ENCODE measurements at places on chromosomes 1 and 21. TPM values are rescaled to one million over a fixed set of nuclear protein-coding genes. Genes with fewer than 3 reads are reported as not detected.

GRCh38 chr1:12436817-12437599 is 181.0 kb downstream of the DHRS3 start:
- peaks cover 37% of the 10 kb centered on the region for H3K4me1 ChIP-seq
- no peak for DNase-seq
- no peak overlapping the region for H3K27ac ChIP-seq

GRCh38 chr1:158554352-158554751 is at the start of gene OR6Y1:
TSS of gene OR6Y1 (minus strand) at chr1:158554405. CDS start at chr1:158548105, 6,300 bp downstream.
- no peaks in the 10 kb centered on the region for H3K27me3 ChIP-seq
- no peak within 1 kb of the TSS for H3K4me3 ChIP-seq
- DNase-seq = no peak
- H3K36me3 ChIP-seq = no peaks in the 10 kb centered on the region
- no peak within 1 kb of the TSS for H3K27ac ChIP-seq
- H3K4me1 ChIP-seq = no peaks in the 10 kb centered on the region

DNA sequence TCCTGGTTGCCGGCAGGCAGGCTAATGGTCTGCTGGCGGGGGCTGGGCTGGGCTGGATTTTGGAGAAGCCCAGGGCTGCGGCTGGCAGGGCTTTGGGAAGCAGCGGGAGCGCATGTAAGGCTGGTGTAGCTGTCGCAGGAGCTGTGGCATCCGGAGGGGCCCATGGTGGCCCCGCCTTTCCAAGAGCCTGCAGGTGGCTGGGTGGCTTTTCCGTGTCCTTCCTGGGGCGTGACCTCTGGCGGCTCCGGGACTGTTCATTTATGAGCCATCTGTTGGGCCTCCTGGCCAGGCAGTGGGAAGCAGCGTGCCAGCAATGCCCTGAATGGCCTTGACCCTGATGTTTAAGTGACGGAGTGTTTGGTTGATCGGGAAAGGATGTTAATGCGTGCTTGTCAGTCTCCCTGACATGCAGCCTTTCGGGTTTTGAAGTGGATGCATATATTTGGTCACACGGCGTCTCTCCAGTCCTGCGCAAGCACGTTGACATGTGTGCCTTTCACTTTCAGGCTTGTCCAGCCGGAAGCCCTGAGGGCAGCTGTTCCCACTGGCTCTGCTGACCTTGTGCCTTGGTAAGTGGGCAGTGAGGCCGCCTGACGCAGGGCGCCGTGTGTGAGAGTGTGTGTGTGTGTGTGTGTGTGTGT is 38.5 kb downstream of the AGPAT3 start:
- peak; percentile 23 for DNase-seq
- no peak overlapping the region for H3K27ac ChIP-seq
- peaks cover 54% of the 10 kb centered on the region for H3K36me3 ChIP-seq
- H3K27me3 ChIP-seq = no peaks in the 10 kb centered on the region
- no peak overlapping the region for H3K4me3 ChIP-seq

GRCh38 chr1:29281571-29281970 is 45.2 kb downstream of the PTPRU start:
- no peak overlapping the region for H3K27ac ChIP-seq
- no peaks in the 10 kb centered on the region for H3K27me3 ChIP-seq
- H3K4me1 ChIP-seq = peaks cover 2% of the 10 kb centered on the region
- H3K4me3 ChIP-seq = no peak overlapping the region
- peaks cover 14% of the 10 kb centered on the region for H3K36me3 ChIP-seq

GRCh38 chr1:206699626-206700025 is 14.9 kb downstream of the MAPKAPK2 start:
- no peak overlapping the region for H3K4me3 ChIP-seq
- H3K36me3 ChIP-seq = peaks cover 23% of the 10 kb centered on the region
- H3K4me1 ChIP-seq = peaks cover 9% of the 10 kb centered on the region
- H3K27me3 ChIP-seq = no peaks in the 10 kb centered on the region
- no peak overlapping the region for H3K27ac ChIP-seq

LCE1C gene
- not detected for polyA plus RNA-seq

CDC14A gene
- 15.7 TPM for polyA plus RNA-seq

SPRR2A gene
- not detected for polyA plus RNA-seq

DNA sequence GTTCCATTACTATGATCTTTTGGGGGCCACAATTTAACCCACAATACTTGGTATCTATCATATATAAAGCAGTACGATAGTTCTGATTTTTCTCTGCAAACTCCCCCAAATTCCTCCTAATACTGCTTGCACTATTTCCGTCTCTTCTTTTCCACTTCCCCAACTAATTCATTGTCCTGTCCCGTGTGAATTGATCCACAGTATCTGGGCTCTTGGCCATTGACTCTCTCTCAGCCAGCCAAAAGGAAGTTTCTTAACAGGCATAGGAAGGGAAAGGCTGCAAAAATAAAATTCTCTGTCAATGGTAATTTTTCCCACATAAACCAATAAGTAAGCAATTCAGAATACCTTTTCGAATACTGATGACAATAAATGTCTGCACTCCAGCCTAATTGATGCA is 91.7 kb upstream of the DSCAM start:
- DNase-seq = no peak
- H3K27ac ChIP-seq = no peak overlapping the region
- no peak overlapping the region for H3K4me3 ChIP-seq
- H3K4me1 ChIP-seq = no peaks in the 10 kb centered on the region

DNA sequence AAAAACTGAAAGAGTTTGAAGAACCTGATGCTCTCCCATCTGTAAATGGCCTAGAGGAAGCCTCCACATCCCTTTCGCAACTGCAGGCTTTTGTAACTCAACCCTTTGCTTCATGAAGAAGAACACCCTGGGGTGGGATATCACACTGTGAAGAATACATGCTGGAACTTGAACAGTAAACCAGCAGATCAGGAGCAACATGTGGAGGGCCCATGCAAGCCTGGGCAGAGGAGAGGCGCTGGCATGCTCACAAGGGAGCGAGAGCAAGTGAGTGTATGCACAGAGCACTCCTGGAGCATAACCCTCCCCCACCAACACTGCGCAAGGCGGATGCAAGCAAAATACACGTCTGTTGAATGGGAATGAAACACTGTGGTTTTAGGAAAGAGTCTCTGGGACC is 24.6 kb upstream of the SPAG17 start:
- H3K36me3 ChIP-seq = no peaks in the 10 kb centered on the region
- no peak overlapping the region for H3K27ac ChIP-seq
- H3K4me1 ChIP-seq = no peaks in the 10 kb centered on the region
- no peak overlapping the region for H3K4me3 ChIP-seq
- H3K27me3 ChIP-seq = no peaks in the 10 kb centered on the region

DNA sequence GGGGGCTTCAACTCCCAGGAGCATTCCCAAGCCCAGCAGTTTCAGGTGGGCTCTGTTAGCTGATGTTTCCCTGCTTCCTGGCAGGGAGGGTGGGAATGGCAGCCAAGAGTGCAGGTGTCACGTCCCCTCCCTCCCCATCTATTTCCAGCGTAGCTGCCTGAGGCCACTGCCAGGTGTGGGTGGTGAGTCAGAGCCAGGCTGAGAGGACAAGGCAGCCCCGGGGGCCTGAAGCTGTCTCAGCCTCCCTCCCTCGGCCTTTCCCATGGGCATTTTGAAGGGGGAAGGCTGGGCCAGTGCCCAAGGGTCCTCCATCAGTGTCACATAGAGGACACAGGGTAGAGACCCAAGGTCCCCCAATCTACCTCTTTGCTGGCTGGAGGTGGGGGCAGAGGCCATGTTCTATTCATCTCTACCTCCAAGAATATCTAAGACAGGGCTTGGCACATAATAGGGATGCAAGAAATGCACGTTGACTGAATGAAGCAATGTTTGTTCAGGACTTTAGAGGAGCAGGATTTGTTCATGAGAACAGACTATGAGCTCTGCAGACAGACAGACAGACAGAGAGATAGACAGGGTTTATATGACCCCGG is 34.4 kb upstream of the ID3 start:
- no peaks in the 10 kb centered on the region for H3K27me3 ChIP-seq
- H3K4me1 ChIP-seq = no peaks in the 10 kb centered on the region
- H3K36me3 ChIP-seq = no peaks in the 10 kb centered on the region
- no peak overlapping the region for H3K27ac ChIP-seq
- no peak overlapping the region for H3K4me3 ChIP-seq

DNA sequence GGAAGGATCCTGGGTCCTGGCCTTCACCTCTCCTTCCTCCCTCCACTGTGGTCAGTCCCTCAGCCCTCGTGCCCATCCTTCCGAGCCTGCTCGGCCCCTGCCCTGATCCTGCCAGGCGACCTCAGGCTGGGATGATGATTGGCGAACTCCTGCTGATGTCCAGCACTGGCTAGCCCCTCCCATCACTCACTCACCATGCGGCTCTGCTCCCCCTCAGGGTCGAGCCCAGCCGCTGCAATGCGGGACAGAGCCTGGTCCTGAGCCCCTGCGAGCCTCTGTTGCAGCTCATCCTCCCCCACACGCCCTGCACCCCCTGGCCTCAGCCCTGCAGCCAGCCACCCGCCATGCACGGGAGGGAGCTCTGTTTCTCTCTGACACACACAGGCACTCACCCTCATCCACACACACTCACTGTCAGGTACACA is 100.2 kb downstream of the DMRTB1 start:
- H3K4me1 ChIP-seq = no peaks in the 10 kb centered on the region
- DNase-seq = no peak
- no peaks in the 10 kb centered on the region for H3K27me3 ChIP-seq
- no peak overlapping the region for H3K4me3 ChIP-seq
- no peaks in the 10 kb centered on the region for H3K36me3 ChIP-seq

DNA sequence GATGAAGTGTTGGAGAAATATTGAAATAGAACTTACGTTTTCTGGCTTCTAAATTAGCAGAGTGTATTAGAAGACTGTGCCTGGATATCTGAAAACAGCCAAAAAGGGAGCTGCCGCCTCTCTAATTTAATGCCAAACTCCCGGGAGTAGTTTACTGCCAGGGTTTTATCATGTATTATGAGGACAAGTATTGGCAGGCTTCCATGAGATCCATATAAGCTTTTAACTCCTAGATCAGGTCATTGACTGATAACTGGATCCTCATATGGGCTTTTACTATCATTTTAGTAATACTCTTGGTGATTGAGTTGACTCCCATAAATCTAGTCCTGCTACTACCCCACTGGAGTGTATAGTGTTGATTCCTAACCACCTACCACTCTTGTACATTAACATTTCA is 178.4 kb upstream of the CXADR start:
- H3K27me3 ChIP-seq = no peaks in the 10 kb centered on the region
- H3K36me3 ChIP-seq = no peaks in the 10 kb centered on the region
- H3K4me1 ChIP-seq = no peaks in the 10 kb centered on the region
- H3K4me3 ChIP-seq = no peak overlapping the region
